ENCODE measurements at places on chromosomes 7 and 10.

GRCh38 chr10:79180414-79181221 lies 111.9 kb downstream of the ZMIZ1 start:
- DNase-seq = no peak

DNA sequence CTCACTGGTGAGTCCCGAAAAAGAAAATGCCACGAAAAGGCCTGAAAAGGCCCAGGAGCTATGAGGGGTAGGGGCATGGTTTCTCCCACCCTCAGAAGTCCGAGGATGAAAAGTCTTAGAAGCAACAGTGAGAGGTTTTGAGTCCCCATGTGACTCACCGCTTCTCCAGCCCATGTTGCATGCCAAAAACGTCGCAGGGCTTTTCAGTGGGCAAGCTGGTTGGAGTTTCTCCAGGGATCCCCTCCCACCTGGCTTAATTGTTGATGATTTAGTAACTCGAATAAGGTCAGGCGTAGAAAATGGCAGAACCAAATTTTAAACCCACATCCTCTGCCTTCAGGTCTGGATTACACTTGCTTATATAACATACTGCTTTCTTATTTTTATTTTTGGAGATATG lies 96.3 kb upstream of the ARMC3 start:
- DNase-seq = no peak

GRCh38 chr7:1476859-1477258 lies 17.6 kb upstream of the MICALL2 start:
- DNase-seq = no peak

GRCh38 chr10:63717027-63717715 lies 196.0 kb downstream of the REEP3 start:
- DNase-seq = no peak

DNA sequence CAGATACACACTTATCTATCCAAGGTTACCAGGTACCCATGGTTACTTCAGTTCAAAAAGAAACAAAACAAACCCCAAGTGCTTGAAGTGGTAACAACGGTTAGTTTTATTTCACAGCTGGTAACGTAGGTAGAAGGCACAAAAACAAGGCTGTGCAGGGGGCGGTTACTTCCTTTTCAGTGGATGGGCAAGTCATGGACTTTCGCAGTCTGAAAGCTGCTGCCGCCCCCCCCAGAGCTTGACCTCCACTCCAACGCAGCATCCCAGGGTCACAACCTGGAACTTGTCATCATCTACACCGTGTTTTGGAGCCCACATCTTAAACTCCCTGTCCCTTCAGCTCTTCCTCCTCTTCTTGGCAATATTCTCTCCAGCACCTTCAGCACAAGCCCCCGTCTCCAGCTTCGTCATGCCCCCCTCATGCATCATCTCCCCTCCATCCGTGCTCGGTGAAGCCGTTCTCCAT lies 181.2 kb upstream of the ITGB1 start:
- DNase-seq = no peak

GRCh38 chr10:29409241-29410054 lies 120.6 kb downstream of the LYZL1 start:
- no peak for DNase-seq
